ENCODE measurements at places on chromosomes 13 and 19. TPM values are rescaled to one million over a fixed set of nuclear protein-coding genes. Genes with fewer than 3 reads are reported as not detected.

DNA sequence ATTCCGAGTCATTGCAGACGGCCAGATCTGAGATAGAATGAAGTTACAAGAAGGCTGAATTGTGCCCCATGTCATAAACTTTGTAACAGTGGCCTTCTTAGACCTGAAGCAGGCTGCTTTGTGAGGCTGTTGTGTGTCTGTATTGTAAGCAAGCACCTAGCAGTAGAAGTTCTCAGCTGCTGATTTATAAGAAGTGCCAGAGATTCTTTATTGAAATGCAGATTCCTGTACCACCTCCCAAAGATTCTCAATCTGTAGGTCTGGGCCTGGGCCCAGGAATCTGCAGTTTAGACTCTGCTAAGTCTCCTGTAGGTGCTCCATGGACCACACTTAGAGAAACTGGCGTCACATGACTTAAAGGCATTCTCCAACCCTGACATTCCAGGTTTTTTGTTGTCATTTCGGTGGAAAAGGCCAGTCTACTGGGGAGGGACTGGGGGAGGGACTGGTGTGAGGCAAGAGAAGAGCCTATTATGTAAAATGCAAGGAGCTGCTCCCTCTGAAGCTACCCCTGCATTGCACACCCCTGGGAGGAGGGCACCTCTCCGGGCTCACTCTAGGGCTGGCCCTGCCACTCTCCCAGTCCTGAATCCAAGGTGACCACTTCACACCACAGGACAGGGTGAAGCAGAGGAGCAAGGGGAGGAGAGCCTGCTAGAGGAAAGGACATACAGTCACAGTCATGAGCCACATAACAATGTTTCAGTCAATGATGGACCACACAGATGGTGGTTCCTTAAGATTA, 769 bp upstream of the TMEM272 start:
- DNase-seq, result no peak

- DNase-seq, result peak; percentile 51
These were observed 1.4 kb upstream of the QTRT1 start for GRCh38 chr19:10699650-10700335.

- peak; percentile 78 for DNase-seq
These were observed 72.6 kb upstream of the SERP2 start for GRCh38 chr13:44300895-44301638.

GRCh38 chr19:40407714-40408597, 5.2 kb downstream of the PRX start:
- DNase-seq, result no peak

- no peak for DNase-seq
These were observed 28.4 kb downstream of the RASA3 start for GRCh38 chr13:114103801-114104654.

- DNase-seq, result no peak
These were observed 462.7 kb upstream of the ZNF507 start for GRCh38 chr19:31882709-31883108.

DNA sequence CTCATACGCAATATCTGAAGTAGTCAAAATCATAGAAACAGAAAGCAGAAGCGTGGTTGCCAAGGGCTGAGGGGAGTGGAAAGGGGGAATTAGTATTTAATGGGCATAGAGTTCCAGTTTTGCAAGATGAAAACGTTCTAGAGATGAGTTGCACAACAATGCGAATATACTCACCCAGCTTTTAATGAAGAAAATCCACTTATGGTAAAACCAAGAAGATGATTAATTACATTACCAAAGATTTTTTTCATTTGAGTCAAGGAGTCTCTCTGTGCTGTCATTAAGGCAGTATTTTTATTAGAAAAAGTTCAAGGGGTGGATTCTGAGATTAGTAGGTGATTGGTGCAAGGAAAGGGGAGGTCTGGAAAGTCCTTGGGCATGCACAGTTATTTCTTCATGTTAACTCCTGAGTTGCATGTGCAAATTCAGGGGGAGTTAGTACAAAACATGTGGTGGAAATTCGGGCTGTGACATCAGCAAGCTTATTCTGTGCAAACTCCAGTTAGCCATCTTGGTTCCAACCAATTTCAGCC, 6.9 kb upstream of the CBY2 start:
- no peak for DNase-seq

DNA sequence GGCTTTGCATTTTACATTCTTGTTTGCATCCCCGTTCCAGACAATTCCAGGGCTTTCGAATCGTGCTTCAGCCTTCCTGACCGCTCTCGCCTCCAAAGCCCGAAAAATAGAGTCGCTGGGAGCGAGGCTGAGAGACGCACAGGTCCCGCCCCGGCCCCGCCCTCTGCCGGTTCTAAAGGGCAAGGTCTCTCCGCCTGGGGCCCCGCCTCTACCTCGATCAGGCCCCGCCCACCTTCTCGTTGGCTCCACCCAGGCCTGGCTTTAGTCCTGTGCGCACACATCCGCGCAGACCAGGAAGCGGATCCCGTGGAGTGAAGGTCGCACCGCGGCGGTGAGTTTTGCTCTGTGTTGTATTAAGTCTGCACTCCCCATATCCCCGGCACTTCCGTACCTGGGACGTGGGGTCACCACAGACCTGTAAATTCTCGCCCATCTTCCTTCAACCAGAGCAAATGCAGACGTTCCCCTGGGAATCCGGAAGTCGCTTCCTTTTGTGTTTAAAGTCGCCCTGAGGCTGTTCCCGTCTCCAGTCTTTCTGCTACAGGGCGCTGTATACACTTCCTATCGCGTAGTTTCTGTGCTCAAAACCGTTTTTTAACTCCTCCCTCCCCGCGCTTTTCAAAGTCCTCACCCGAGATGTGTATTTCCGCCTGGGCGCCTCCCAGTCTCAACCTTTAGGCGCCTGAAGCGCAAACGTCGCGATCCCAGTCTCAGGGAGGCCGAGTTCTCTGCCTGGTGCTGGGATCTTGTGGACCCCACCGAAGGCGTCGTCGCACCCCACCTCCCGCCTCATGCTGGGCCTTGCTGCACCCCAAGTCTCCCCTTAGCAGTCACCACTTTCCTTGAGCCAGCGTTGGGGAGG, at the start of gene ZNF701:
ZNF701 (plus strand) TSS at position 288 of the 862 bp plus-strand sequence. CDS start 3,861 bp downstream, outside the sequence.
- peak; percentile 88 for DNase-seq

ZNF99 gene
- not detected for total RNA-seq

FCER2 gene
- total RNA-seq, result not detected

KLK14 gene
- total RNA-seq, result not detected
